ENCODE measurements at places on chromosomes 6 and 20.
A peak's percentile ranks its signal among the peaks of the same experiment; 100 is the strongest.

DNA sequence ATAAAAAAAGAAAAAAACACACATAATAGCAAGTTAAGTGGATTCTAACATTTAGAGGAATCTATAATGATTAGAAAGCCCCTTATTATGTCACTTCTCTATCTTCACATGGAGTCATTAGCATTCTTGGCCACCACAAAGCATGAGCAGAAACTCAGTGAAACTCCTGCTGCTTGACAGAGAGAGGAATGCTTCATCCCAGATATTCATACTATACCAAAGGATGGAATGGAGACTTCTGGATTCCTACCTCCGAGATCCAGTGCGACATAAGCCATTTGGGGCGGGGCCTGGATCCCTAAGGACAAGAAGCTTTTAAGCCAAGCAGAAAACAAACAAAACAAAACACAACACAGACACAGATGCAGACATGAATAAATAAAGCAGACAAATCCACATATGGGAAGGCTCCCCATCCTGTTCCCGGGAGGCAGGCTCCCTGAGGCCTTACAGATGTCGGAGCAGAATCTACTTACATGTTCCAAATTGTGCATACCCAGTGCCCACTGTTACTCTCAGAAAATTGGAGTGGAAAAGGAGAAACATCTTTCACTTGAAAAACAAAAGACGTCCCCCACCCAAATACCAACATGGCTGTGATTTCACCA, 727.3 kb downstream of the MAFB start:
- no peak for DNase-seq

DNA sequence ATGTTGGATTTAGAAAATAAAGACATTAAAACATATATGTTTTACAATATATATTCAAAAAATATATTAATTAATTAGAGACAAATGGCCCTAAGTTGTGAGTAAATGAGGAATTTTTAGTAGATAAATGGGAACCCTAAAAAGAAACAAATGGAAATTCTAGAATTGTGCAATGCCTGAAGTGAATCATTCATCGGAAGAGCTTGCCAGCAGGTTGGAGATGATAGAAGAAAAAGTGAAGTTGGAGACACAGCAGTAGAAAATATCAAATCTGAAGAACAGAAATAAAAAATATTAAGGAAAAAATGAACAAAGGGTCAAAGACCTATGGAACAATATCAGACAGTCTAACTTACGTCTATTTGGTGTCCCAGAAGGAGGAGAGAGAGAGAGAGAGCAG, 109.4 kb upstream of the NEDD9 start:
- no peak for DNase-seq

DNA sequence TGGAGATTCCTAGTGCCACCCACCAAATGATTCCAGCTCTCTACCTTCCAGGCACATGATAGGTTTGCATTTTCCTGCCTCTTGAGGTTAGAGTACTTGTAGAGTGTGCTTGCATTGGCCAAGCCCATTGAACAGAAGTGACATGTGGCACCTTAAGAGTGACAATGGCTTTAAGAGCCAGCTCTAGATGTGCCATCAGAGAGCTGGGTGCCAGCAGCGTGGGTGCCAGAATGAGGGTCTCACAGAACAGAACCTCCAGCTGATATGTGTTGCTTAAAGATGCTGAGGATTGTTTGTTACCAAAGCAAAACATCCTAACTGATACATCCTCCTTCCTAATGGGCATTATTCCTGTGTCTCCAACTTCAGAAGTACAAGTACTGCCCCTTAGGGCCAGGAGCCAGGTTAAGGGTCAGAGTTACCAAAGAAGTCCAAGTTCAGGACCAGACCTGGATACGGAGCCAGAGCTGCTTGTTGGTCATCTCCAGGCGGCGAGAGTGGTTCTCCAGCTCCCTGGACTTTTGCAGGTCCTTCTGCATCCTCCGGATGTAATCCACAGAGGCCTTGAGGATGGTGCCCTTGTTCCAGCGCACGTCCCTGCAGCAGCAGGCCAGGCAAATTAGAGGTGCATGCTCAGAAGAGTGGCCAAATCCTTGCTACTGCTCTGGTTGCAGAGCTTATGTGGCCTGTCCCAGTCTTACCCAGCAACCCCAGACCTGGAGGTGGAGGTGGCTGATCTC, 47.5 kb downstream of the MDFI start:
- DNase-seq: no peak

DNA sequence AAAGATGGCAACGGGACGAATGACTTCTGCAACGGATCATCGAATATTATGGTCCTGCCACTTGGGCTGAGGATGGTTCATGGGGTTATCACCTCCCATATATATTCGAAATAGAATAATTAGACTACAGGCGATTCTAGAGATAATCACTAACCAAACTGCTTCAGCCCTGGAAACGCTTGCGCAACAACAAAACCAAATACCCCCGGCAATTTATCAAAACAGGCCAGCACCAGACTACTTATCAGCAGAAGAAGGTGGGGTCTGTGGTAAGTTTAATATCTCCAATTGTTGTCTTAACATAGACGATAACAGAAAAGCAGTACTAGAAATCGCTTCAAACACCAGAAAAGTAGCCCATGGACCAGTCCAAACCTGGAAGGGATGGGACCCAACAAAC, 31.0 kb upstream of the ULBP3 start:
- DNase-seq: no peak

DNA sequence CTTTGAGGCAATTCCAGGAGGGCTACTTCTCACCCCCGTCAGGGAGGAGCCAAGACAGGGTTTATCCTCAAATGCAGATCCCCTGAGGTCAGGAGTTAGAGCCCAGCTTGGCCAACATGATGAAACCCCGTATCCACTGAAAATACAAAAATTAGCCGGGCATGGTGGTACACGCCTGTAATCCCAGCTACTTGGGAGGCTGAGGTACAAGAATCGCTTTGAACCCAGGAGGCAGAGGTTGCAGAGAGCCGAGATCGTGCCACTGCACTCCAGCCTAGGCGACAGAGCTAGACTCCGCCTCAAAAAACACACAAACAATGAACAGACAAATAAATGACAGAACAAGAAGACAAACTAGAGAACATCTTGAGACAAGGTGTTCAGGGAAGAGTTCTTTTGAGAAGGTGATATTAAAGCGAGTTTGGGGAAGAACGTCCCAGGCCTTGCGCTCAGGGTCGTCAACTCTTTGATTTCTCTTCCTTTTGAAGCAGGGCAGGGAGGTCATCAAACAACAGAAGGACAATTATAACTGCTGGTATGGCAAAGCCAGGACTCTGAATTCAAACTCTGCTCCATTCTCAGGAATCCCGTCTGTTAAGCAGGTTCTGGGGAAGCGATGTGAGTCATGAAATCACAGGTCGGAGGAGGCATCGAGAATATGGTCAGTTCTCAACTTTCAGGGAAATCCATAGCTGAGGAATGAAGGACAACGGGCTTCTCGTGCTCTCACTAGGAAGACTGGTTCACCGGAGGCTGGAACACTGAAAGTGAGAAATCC, 1.4 kb upstream of the RALY start:
- DNase-seq: no peak

DNA sequence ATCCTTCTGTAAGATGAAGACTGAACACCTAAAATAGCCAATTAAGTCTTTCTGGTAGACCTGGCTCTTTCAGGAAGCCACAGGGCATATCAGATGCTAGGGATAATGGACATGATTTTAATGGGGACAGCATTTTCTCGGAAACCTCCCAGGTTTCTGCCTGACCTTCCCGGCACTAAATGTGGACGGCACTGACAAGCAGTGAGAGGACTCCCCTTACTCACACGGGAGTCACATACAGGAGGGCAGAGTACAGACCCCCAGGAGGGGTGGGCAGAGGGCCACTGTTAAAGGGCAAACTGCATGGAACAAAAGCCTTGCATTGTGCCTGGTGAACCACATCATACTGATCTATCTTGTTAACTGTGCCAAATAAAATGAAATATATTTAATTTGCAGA, 19.9 kb downstream of the PSMG4 start:
- no peak for DNase-seq

DNA sequence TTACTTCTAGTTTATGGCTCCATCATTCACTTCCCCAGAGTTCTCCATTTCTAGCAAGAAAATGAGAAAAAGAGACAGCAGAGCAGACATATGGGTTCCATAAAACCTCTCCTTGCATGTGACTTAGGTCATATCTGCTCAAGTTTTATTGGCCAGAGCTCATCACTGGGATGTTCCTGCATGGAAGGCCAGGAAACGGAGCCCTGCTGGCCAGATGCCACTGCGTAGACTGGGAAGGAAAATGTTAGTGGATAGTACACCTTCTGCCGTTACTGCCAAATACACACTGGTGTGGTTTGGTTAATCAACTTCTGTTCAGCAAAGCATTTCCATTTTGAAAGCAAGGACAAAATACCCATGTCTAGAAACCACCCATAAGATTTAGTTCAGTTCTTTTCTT, 220.6 kb upstream of the TSHZ2 start:
- DNase-seq: no peak

DNA sequence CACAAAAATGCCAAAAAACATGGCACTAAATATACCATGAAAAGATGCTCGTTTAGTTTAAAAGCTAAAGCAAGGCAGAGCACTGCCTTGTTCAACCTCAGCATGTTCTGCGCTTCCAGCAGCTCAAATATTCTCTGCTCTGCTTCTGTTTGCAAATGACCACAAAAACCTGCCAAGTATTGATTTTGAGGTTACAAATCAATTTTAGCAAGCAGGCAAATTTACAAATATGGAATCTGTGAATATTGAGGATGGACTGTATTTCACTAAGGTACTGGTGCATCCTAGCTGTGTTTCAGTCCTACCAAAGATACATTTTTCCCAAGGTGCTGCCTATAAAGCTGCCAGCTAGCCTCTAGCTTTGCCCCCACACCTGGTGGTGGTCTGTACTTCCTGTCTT, 449.9 kb downstream of the PREX1 start:
- DNase-seq: no peak

- peak; percentile 73 for DNase-seq
Measured at GRCh38 chr20:36808317-36809257, 35.0 kb upstream of the DSN1 start.

- no peak for DNase-seq
Measured at GRCh38 chr6:40251637-40252300, 317.5 kb upstream of the MOCS1 start.

- DNase-seq: no peak
Measured at GRCh38 chr6:20840675-20841074, 306.4 kb downstream of the CDKAL1 start.

DNA sequence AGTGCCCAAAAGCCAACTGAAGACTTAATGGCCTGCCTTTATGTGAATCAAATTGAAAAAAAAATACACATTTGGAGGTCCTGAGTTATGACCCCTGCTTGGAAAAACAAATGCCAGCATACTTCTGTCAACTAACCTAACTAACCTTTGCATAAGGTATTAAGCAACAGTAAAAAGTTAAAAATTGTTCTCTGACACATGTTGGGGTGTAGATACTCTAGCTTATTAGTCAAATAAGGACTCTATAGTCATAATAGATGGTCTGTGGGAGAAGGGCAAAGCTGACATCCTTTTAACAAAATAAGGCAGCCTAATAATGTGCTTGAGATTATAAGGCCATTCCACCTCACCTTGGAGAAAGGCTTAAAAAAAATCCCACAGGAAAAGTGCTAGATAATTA, 140.5 kb downstream of the HIVEP2 start:
- DNase-seq: no peak

DNA sequence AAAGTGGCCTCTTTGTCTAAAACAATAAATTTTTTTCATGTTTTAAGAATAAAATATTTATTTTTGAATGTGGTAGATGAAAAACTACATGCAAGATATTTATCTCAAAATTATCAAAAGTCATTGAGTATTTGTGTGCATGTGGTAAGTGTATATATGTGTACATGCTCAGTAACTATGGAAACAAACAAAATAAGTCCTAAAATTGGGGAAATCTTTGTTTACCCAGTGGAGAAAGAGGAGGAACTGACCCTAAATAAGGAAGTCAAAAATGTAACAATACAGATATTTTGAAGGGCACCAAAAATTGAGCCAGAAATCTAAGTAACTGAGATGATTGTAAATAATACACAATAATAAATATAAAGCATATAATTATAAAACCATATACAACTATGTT, 639.2 kb downstream of the MAFB start:
- DNase-seq: no peak

- DNase-seq: no peak
Measured at GRCh38 chr6:144292372-144292771, 7.2 kb downstream of the UTRN start.

- no peak for DNase-seq
Measured at GRCh38 chr6:129923530-129924250, 62.6 kb upstream of the TMEM244 start.

DNA sequence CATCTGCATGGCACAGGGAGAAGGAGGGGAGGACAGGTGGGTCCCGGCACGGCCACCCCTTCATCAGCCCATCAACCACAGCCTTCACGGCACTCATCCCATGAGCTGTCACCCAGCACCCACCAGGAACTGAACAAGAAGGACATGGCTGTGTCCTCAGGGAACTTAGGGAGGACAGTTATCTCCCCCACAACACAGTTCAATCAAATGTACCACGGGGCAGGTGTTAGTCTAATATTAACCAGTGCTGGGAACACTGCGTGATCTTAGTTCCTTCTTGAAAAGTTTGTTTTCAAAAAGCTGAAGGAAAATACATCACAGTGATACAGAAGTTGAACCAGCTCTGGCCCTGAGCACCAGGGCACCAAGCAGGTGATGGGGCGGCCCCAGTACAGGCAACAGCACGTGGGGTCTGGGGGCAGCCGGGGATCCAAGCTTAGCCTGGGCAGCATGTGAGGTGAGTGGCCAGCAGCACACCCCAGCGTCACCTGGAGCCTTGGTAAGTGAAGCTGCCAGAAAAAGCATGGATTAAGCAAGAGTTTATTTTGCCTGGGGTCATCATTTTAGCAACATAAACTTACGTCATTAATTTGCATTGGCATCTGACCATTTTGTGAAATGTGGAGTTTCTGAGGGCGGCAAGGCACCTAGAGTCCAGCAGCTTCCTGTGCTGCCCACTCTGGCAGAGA, 35.5 kb upstream of the AFDN start:
- no peak for DNase-seq

DNA sequence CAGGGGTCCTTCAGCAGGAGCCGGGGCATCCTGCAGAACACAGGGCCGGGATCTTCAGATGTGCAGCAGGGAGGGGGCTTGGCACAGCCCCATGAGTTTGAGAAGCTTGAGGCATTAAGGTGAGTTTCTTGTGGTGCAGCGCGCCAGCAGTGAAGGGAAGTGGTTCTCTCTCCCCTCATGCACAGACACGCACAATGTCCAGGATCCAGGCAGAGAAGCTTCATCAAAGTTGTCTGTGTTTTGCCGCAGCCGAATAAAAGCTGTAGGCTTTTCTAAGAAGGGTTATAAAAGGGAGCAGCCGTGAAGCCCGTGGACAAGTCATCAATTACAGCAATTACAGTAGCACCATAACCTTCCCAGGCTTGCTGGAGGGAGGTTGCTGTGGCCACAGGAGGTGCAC, 491.0 kb upstream of the CDH4 start:
- DNase-seq: no peak

DNA sequence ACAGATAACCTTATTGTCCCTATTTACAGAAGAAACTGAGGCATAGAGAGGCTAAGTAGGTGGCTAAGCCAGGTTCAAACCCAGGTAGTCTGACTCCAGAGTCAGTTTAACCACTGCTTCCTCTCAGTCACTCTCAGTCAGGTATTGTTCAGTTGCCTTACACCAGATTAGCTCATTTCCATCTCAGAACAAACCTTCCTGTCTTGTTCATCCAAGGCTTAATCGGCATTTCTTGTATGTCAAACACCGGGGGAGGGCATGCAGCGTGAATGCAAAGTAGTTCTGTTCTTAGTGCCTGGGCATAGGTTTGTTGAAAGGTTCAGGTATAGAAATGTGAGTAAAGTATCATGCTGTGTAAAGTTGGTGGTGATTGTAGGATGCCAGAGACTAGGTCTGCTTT, 51.7 kb downstream of the CTNNBL1 start:
- no peak for DNase-seq

GRCh38 chr20:48600470-48600945, 227.3 kb downstream of the PREX1 start:
- no peak for DNase-seq
